ENCODE measurements at places on chromosomes 1 and 21.

GRCh38 chr1:200351425-200351824 is 58.4 kb downstream of the ZNF281 start:
- no peak for DNase-seq

DNA sequence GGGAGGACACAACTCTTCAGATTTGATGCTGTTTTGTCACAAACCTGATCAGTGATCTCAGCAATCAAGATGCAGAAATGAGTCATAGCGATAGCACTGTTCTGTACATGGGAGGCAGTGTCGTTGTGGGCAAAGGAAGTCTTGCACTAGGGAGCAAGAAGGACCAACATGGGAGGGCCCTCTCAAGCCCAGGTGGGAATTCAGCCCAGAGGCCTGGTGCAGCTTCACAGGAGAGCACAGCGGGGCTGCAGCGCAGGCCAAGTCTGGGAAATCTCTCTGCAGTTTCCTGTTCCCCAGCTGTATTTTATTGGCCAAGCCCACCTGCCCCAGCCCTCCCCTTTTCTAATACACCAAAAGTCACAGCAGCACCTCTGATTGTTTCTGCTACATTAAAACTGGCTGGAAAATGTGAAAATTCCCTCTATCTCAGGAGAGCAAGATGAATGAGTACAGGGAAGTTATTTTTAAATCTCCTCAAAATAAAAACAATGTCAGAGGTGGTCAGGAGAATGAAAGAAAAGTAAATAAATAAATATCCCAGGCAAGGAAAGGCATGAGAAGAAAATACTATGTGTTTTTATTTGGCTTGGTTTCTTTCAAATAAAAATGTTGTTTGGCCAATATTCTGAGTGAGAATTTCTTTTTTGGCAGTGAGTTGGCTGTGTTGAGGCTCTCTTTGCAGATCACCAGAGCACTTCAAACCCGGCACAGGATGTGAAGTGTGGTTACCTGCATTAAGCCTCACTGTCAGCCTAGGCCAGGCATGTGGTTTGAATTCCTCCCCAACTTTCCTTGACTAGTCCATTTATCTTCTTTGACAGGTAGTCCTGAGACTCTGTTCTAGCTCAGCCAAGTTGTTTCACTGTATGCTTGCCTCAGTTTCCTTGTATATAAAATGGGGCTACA is 422.1 kb downstream of the PLPP3 start:
- no peak for DNase-seq

DNA sequence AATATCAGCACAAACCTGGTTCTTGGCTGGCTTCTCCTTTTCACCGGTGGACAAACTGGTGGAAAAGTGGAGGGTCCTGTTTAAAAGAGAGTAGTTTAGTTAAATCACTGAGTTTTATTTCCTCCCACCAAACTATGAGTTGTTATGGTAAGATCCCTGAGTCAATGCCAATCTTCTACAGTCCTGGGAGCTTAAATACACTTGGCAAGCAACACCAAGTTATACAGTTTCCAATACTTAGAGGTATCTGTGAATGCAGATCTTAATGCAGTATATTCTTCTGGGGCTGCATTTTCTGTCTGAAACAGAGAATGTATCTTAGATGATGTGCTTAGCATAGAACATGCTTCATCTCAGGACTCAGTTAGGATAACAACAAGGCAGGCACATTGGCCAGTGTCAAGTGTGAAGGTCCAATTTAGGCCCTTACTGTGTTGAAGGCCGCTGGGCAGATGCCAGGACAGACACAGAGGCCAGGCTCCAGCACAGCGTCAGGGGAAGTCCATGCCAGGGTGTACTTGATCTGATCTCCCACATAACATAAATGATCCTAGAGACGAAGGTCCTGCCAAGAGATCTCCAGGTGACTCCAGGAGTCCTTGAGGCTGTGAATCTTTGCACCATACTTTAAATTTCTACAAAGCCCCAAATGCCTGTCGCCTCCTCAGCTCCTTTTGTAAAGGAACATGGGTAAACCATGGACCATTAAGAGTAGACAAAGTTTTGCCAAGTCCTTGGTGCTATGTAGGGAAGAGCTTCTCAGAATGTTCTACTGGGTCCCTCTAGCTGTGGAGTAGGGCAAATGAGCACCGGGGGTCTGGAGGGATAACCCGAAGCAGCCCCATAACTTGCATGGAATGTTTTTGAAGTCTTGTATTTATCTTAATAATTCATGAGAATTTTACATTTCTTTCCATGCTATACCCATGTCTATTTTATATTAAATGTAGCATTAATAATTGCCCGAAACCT is 76.8 kb downstream of the KCNJ15 start:
- no peak for DNase-seq

- no peak for DNase-seq
Measured at GRCh38 chr21:19031953-19032352, 628.4 kb upstream of the TMPRSS15 start.

- no peak for DNase-seq
Measured at GRCh38 chr21:34679051-34679450, 10.3 kb downstream of the CLIC6 start.

DNA sequence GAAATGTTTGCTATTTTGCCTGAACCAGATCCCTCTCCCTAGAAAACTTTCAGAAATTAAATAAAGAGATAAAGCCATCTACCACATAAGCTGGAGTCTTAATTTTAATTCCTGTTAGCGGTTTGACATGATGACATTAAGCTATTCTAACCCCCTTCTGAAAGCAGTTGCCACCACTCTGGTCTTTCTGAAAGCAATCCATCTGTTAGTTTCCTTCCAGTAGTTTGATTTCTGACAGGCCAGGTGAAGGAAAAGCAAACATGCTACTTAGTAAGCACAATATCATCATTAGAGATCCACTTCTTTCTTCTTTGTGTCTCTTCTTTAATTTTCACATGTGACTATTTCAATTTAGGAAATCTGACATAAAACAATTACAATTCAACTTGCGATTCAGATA is 39.9 kb downstream of the RGL1 start:
- no peak for DNase-seq

GRCh38 chr1:168686666-168687065 is 42.3 kb downstream of the DPT start:
- DNase-seq, result no peak

DNA sequence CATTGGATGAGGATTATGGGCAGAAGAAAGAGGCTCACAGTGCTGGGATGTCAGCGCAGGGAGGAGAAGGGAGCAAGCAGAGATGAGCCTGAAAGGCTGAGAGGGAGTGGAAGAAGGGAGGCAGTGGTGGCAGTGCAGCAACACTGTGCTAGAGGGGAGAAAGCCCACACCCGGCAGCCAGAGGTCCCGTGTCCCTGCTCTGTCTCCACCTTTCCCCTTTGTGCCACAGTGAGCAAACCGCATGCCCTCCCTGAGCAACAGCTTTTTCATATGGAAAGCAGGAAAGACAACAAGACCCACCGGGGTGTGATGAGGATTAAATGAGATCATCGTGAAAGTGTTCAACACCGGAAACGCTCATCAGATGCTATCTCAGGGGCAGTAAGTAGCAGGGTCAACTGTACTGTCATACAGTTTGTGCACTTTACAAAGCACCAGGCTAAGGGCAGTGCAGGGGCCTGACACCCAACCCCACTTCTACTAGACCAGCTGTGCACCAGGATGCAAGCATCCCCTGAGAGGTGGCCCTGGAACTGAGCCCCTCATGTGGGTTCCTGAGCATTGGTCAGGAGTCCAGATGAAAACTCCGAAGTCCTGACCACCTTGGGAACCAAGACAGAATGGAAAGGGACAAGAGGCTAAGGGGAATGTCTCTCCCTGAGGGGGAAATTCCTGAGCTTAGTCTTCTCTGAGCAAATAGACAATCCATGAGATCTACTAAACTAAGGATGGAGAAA is 9.1 kb downstream of the NHLH1 start:
- peak; percentile 43 for DNase-seq

GRCh38 chr1:8712413-8713231 is 104.8 kb downstream of the RERE start:
- DNase-seq, result peak; percentile 45

GRCh38 chr1:81443288-81443687 is 357.4 kb upstream of the ADGRL2 start:
- no peak for DNase-seq

DNA sequence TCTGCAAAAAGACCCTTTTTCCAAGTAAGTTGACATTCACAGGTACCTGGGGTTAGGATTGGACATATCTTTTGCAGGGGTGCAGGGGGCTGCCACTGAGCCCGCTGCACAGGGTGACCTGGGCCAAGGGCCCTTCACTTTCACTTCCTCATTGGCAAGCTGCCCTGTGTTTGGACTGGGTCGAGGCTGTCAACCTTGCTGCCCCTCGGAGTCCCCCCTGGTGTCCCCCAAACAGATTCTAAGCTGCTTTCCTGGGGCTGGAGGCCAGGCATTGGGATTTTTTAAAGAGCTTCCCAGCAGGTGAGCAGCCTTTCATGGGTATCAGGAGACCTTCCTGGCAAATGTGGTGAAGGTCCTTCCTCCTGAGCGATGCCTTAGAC is 7.9 kb upstream of the UMODL1 start:
- DNase-seq, result no peak

GRCh38 chr1:37495875-37496274 is 18.7 kb downstream of the MEAF6 start:
- no peak for DNase-seq

- no peak for DNase-seq
Measured at GRCh38 chr1:102978874-102979273, 129.4 kb downstream of the COL11A1 start.

DNA sequence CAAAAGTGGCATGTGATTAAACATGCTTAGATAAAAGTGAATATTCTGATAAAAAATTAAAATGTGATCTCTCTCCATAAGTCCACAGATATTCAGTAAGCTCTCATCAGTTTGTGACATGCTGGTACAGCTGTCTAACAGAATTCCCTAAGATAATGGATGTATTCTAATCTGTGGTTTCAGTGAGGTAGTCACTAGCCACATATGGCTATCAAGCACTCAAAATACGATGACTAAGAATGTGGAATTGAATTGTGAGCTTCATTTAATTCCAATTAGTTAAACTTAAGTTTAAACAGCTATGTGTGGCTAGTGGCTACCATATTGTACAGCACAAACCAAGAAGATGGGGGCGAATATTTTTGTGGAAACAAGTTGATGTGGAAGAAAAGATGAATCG is 4.1 kb upstream of the REG4 start:
- DNase-seq, result no peak

GRCh38 chr1:85047472-85048295 is 616 bp downstream of the MCOLN3 start:
- no peak for DNase-seq

- DNase-seq, result no peak
Measured at GRCh38 chr1:39687243-39687642, 4.0 kb downstream of the HPCAL4 start.

DNA sequence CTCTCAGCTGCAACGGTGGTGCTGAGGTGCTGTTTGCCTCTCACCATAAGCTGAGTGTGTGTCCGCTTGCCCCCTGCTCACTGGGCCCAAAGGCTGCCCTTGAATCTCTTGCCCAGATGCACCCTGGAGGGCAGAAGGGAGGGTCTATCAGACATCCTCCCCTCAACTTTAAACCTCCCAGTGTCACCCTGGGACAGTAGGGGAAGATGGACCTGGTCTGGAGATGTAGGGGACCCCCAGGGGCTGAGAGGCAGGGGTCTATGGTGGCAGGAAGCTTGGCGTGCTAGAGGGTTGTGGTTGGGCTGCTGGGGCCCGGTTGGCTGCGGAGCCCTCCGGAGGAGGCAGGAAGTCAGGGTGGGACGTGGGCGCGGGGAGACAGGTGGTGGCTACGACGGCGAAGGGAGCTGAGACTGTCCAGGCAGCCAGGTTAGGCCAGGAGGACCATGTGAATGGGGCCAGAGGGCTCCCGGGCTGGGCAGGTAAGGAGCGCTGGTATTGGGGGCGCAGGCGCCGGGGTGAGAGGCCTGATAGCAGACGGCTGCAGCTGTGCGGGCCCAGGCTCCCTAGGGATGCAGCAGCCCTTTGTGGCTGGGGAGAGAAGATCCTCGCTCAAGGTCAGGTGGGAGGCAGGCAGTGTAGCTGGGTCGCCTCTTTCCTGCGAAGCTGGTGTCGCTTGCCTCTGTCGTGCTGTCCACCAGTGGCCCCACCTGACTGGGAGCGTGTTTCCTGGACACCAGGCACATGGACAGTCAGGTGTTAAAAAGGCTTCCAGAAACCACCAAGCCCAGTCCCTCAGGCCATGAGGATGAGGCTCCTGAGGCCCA is at the start of gene LCK:
Gene LCK (plus strand): TSS at position 373 of the 824 bp plus-strand sequence. CDS start 23,065 bp downstream, outside the sequence.
- no peak for DNase-seq

GRCh38 chr21:36092681-36093080 is 22.9 kb downstream of the CBR1 start:
- DNase-seq, result no peak

DNA sequence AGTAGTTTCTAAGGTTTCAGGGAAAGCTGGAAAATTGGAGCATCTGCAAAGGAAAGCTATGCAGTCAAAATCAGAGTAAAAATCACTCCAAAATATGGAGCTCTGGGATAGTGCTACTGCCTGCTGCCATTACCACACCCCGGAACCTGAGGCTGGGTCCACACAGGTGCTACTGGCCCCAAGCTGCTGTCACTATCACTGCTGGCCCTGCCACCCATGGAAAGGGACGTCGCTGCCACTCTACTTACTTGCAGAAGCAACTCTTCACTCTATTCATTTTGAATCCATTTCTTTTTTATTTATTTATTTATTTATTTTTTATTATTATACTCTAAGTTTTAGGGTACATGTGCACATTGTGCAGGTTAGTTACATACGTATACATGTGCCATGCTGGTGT is 60.3 kb upstream of the RGS18 start:
- no peak for DNase-seq

GRCh38 chr1:164440232-164440631 is 118.8 kb upstream of the PBX1 start:
- DNase-seq, result peak; percentile 24

DNA sequence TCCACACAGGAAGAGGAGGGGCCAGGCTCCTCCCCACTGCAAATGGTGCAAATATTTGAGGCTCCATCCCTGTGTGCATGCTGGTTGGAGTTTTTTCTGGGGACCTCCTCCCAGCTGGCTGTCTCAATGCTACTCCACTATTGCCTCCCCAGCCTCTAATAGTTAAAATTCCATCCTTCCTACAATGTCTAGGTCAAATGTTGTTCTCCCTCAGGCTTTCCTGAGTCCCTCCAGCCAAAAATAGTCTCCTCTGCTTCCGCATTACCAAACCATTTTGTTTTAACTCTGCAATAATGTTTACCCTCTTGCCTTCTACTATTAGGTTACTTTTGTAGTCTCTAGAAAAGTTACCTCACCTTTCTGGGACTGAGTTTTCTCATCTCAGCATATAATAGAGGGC is 29.6 kb upstream of the FMO1 start:
- DNase-seq, result no peak

DNA sequence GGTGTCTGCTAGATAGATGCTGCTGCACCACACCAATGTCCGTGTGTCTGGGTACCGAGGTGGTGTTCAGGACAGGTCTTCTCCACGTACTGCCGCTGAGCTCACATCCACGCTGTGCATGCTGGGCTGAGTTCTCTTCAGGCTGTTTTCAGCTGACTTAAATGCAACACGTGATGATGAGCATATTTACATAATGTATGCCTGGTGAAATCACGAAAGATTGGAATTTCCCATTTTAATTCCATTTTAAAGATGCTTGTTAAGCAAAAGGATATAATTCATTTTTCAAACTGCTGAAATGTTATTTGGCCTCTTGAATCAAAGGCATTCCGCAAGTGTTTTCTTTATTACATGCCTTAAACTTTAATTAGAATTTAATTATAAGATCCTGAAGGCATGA is 107.9 kb downstream of the FGGY start:
- no peak for DNase-seq

- no peak for DNase-seq
Measured at GRCh38 chr1:114651893-114652292, 18.0 kb downstream of the DENND2C start.

Data from hippocampal formation (tissue), 2 donors.